Thoracic aorta (tissue), 2 donors: ENCODE measurements at places on chromosomes 5 and 9. TPM values are rescaled to one million over a fixed set of nuclear protein-coding genes. Genes with fewer than 3 reads are reported as not detected.

The TTC16 gene
- total RNA-seq: 0.14 TPM

The SH3RF2 gene
- 16.4 TPM for total RNA-seq

- no peak overlapping the region for H3K27ac ChIP-seq
- H3K27me3 ChIP-seq: no peaks in the 10 kb centered on the region
- DNase-seq: no peak
- H3K4me3 ChIP-seq: no peak overlapping the region
- H3K4me1 ChIP-seq: no peaks in the 10 kb centered on the region
- H3K36me3 ChIP-seq: no peaks in the 10 kb centered on the region
Observed at GRCh38 chr5:150339165-150339564, 18.3 kb upstream of the TCOF1 start.

DNA sequence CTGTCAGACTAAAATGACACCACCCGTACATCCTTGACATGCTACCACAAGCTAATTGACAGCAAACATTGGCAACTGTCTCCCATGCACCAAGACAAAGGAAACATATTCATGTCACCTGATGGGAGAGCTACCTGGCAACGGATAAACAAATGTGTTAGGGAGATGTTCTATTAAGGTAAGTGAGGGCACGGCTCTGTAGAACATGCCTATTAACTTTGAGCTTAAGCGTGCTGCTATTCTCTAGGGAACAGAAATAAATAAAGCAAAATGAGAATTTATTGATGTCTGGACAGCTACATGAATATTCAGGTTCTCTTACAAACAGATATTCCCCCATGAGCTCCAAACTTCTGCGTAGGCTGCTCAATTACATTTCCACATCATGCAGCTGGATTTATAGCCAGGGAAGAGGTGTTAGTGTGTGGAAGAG lies 361.4 kb upstream of the RFX3 start:
- DNase-seq: no peak
- H3K27ac ChIP-seq: no peak overlapping the region
- no peak overlapping the region for H3K4me3 ChIP-seq
- no peaks in the 10 kb centered on the region for H3K4me1 ChIP-seq
